ENCODE measurements at places on chromosomes 6 and 20.

DNA sequence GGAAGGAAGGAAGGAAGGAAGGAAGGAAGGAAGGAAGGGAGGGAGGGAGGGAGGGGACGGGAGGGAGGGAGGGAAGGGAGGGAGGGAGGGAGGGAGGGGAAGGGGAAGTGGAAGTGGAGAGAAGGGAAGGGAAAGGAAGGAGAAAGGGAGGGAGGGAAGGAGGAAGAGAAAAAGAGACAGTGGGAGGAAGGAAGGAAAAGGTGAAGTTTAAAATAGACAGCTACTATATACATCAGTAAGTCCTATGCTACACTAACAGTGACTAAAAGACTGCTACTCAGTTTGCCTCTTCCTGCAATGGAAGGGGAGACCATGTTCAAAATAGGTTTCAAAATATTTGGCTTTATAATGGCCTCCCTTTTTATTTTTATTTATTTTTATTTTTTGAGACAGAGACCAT, 22.5 kb downstream of the MAP3K5 start:
- no peak for DNase-seq

DNA sequence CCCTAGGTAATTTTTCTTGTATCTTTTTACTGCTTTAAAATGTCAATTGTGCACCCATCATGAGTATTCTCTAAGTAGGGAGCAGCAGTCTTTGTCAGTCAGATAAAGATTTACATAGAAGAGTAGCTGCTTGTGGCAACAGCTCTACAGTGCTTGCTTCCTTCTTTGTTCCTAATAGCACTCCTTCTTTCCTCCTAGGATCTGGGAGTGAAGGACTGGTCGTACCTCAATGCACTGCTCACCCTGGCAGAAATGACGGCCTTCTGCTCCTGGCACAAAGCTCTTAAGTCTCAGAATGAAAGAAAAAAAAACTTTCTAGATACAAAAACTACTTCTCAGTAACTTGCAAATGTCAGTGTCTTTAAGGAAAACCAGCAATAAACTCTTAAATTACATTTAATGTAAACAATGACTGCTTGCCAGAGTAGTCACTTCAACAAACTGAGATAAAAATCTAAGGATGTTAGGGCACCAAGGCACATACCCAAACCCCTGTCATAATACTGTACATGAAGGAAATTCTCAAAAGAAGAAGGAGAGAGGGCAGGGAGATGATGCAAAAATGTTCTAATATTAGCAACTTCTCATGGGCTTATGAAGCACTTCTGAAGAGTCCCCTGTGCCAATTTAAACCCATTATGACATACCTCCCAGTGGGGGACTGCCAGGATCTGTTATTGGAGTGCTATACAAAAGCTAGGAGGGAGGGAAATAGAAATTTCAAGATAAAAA, 34.0 kb downstream of the NCOA6 start:
- no peak for DNase-seq

DNA sequence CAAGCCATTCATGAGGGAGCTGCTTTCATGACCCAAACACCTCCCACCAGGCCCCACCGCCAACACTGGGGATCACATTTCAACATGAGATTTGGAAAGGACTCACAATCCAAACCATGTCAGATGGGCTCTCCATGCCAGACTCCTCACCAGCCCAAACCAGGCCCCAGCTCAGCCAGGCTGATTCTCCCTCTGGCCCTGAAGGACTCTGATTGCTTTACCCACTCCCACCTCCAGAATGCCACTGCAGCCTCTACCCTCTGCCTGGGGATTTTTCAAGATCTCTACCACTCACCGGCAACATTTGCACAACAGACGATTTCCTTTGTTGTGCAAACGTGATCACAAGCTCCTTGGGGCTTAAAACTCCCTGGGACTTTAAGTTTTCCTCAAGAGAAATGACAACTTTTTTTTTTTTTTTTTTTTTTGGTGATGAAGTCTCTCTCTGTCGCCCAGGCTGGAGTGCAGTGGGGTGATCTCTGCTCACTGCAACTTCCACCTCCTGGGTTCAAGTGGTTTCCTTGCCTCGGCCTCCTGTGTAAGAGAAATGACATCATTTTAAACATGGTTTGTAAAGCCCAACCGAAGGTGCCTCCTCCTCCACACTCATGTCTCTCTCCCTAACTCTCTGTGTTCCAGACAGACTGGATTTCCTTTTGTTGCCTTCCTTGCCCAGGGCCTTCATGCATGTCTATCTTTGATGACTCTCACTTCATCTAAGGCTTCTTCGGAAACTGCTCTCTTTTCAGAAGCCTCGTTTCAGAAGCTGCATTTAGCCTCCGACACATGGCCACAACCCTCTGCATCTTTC, 147.0 kb downstream of the CDH26 start:
- no peak for DNase-seq

DNA sequence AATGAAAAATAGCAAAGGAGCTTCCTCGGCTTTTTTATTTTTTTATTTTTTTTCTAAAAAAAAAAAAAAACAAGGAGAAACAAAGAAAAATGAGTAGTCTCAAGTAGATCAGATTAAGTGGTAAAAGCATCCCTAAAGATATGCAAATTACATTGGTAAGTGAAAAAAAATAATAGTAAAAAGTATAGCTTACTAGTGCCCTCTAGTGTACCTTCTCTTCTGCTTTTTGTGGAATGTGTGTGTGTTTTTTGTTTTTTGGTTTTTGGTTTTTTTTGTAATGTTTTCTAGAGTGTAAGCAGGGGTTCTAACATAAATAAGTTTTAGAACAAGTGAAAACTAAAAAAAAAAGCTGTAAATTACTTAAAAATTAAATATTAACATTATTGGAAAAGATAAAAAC, 1062.0 kb downstream of the HACE1 start:
- no peak for DNase-seq

DNA sequence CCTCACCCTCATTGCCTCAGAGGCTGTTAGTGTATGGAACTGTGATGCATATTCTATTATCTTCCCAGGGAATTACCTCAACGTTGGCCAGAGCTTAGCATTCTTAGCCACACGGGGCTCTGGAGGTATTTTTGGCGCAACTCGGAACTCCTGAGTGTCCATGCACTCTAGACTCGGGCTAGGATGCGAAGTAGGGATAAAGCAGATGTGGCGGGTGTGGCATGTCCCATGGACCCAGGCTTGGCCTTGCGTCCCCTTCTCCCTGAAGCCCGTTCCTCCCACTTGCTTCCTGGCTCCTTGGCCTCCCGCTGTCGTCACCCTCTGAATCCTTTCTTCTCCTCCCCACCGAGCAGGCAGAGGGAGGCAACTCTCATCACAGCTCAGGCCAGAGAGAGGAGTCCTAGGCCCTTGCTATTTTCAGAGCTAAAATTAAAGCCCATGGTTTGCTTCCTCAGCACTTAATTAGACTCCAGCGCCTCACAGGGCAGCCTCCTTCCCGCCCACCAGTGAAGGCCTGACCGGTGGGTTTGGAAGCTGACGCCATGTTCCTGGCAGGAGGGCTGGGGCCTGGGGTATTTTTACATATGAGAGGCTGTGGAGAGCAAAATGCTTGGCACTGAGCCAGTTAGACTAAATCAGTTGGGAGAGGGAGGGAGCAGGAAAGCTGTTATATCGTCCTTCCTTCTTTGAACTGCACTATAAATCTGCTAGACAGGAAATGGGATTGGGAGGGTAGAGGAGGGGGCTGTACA, 138.7 kb downstream of the FOXO3 start:
- no peak for DNase-seq

DNA sequence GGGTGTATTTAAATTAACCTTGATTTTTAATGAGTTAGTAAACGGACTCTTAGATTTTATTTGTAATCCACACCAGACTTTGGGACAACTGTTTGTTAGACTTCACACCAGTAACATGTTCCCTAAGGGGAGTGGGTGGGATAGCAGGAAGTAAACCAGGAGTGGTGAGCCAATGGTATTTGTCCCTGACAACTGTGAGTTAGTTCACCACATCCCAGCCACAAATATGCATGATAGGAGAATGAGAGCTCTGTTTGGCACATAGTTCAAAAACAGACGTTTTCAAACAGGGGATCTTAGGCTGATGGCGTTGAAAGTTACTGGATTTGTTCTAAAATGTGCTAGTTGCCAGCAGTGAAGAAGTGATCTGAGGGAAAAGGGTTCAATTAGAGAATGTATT, 18.7 kb upstream of the COL10A1 start:
- DNase-seq: no peak

DNA sequence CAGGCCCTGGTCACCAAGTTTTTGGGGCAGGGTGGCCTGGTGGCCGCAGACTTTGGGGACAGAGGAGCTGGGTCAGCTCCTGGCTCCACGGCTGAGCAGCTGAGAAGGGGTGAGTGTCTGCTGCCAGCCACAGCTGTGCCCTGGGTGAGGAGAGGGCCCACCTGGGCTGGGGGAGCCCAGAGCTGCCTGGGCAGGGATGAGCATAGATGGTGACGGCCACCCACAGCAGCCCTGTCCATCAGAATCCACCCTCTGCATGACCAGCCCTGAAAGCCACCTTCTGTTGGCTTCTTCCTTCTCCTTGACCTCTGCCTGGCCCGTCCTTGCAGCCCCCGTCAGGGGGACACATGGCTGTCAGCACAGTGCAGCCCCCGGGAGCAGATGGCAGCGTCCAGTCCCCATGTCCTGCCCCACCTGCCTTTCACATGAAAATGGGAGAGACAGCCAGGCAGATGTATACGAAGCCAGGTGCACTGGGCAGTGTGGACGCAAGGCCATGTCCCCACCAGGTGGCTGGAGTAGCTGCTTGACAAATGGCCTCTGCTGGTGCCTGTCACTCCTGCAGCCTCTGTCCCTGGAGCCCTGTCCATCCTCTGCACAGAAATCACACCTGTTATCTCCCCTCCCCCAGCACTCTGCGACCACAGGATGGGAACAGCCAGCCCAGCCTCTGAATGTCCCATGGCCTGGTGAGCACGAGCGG, 220.8 kb downstream of the PREX1 start:
- no peak for DNase-seq

GRCh38 chr20:21554376-21554890, 40.6 kb upstream of the NKX2-2 start:
- DNase-seq: no peak

GRCh38 chr20:48897305-48898010, 24.1 kb upstream of the ARFGEF2 start:
- DNase-seq: no peak

- no peak for DNase-seq
These were observed 70.1 kb upstream of the RPS6KA2 start for GRCh38 chr6:166697113-166697512.

DNA sequence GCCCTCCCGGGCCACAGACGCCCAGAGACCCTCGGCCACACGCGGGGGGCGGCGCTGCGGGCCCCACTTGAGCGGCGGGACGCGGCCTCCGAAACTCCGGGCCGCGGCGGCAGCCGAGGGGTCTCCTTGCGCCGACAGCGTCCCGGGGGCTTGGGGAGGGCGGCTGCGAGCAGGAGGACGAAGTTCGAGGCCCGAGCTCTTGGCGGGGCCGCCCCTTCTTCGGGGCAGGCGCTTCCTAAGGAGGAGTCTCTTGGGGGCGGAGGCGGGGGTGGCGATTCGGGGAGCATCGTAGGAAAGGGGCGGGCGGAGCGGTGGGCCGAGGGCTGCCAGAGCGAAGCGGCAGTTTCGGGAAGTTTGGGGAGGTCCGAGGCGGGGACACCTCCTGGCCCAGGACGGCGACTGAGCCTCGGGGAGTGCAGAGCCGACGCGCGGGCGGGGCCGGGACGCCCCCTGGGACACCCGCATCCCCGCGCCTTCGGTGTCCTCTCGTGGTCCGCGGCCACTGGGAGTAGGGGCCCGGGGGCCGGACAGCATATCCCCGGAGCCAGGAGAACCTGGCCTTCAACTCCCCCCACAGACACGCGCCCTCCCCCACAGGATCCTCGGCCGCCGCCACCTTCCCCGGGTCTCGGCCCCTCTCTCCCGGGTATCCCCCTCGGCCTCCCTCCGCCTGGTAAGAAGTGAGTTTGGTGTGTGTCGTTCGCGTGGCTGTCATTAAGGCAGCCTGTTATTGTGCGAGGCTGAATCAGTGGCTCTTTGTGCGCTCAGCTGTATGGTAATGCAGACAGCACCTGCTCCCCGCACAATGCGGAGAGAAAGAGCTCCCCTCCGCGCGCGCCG, 613 bp upstream of the DLL1 start:
- no peak for DNase-seq

GRCh38 chr20:40006168-40006860, 682.7 kb downstream of the MAFB start:
- no peak for DNase-seq

- no peak for DNase-seq
These were observed 10.3 kb downstream of the ADISSP start for GRCh38 chr20:3757268-3757667.

GRCh38 chr6:92159046-92159445, 1260.3 kb downstream of the EPHA7 start:
- DNase-seq: no peak

GRCh38 chr6:122752459-122752858, 27.1 kb upstream of the FABP7 start:
- no peak for DNase-seq

DNA sequence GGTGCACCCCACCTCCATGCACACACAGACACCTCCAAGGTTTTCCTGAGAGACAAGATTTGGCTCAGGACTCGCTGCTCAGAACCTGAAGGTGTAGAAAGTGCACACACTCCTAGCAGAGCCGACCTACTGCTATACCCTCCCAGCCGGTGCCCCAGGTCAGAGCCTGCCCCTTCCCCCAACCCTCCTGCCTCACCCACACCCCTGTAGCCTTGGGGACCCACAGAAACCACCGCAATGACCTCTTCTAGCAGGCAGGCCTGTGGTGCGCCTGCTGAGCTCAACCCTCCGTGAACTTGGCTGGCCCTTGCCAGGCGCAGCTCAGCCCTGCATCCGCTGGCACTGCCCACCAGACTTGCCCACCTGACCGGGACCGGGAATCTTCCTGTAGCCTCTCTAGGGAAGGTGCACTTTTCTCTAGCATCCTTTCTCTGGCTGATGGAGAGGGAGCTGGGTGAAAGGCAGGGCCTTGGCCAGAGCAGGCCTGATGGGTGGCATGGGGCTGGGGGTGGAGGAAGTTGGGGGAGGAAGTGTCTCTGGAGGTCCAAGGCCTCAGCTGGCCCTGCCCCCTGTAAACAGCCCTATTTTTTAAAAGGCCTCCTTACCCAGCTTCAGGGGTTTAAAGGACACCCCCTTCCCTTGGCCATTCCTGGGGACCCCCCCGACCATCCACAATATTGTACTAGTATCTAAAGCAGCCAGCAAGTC, 36.9 kb upstream of the SLCO4A1 start:
- no peak for DNase-seq

GRCh38 chr6:15284743-15285142, 38.9 kb downstream of the JARID2 start:
- DNase-seq: no peak

Measured in stimulated activated CD4-positive, alpha-beta T cell treated with anti-CD3 and anti-CD28 coated beads, Interleukin-12 subunit alpha, Interleukin-12 subunit beta, amount 100 ng/mL, for 4 hours (primary cell).